ENCODE measurements at places on chromosomes 5 and 9. TPM values are rescaled to one million over a fixed set of nuclear protein-coding genes. Genes with fewer than 3 reads are reported as not detected.

Gene ARHGEF39
- total RNA-seq = 3.3 TPM

Gene IRGM
- total RNA-seq = not detected

DNA sequence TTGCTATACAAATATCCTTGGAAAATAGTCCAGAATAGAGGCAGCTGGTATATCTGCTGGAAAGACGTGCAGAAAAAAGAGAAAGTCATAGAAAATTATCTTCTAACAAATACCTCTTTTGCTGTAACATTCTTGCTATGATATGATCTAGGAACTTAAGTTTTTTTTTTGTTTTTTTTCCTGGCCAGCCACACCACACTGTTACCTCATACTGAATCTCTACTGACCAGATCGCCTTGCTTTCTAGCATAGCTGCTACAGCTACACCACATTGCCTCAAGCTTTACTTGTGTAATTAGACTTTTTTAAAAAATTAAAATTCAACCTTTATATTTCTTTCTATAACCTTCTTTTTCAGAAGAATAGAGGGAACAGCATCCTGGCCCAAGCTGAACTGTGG lies 142.2 kb upstream of the PRLR start:
- no peak for DNase-seq
- no peaks in the 10 kb centered on the region for H3K27me3 ChIP-seq
- no peaks in the 10 kb centered on the region for H3K36me3 ChIP-seq
- H3K27ac ChIP-seq = no peak overlapping the region
- H3K4me1 ChIP-seq = no peaks in the 10 kb centered on the region

DNA sequence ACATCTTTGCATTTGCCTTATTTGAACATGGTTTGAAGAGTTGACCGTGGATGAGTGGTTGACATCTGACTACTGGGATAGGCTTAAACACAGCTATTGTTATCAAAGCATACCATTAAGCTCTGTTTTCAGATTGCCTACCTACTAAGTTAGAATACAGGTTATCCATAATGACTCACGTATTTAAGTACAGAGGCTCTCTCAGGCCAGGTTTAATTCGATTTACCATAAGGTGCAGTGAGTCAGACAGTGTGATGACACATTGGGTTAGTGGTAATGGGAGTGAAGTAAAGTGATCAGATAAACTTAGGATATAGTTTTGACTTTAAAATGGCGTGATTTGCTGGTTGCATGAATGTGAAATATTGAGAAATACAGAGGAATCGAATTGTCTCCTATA lies 732.0 kb upstream of the CTNND2 start:
- DNase-seq = no peak
- H3K27ac ChIP-seq = no peak overlapping the region
- H3K36me3 ChIP-seq = no peaks in the 10 kb centered on the region
- no peaks in the 10 kb centered on the region for H3K27me3 ChIP-seq
- H3K4me3 ChIP-seq = no peak overlapping the region
- H3K4me1 ChIP-seq = no peaks in the 10 kb centered on the region

DNA sequence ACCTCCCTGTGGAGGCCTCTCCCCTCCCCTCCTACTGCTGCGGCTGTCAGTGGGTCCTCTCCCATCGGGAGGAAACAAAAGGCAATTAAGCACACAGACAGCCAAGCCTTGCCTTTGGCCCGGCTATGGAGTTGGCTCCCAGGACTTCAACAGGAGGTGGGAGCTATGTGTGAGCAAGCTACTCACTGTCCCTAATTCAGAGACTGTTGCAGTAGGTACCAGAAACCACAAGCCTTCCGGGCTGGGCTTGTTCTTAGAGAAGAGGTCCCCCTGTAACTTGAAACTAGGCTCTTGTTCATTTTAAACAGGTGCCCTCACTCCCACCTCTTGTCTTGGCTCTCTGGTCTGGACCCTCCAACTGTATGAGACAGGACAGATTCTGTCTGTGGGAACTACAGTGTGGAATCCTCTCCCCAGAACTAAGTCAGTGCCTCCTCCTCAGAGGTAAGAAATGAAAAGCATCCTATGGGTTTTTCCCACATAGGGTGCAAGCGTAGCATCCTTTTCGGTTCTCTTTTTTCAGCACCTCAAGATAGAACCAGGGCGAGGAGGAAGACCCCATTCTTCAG lies 561.1 kb downstream of the EBF1 start:
- H3K27ac ChIP-seq = no peak overlapping the region
- H3K36me3 ChIP-seq = no peaks in the 10 kb centered on the region
- H3K4me3 ChIP-seq = no peak overlapping the region
- DNase-seq = no peak
- no peaks in the 10 kb centered on the region for H3K27me3 ChIP-seq
